ENCODE measurements at places on chromosomes 7 and 10.

- DNase-seq, result no peak
Measured at GRCh38 chr7:6188389-6188788, 84.0 kb downstream of the CYTH3 start.

DNA sequence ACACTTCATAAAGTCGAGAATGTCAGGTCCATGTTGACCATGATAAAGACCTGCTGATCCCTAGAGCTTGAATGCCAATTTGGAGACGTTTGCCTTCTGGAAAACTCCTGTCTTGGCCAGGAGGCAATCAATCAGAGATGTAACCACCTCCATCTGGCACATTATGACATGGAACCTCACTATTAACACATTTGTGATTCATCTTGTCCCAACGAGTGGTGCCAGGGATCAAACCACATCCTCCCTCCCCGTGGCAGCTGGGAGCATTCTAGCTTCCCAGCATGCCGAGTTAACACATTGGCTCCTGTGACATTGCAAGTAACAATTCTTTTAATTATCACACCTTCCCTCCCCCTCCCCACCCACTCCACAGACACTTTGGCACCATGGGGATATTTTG lies 84.0 kb upstream of the PPP1R17 start:
- no peak for DNase-seq

- DNase-seq, result no peak
Measured at GRCh38 chr7:154202002-154202401, 149.8 kb downstream of the DPP6 start.

DNA sequence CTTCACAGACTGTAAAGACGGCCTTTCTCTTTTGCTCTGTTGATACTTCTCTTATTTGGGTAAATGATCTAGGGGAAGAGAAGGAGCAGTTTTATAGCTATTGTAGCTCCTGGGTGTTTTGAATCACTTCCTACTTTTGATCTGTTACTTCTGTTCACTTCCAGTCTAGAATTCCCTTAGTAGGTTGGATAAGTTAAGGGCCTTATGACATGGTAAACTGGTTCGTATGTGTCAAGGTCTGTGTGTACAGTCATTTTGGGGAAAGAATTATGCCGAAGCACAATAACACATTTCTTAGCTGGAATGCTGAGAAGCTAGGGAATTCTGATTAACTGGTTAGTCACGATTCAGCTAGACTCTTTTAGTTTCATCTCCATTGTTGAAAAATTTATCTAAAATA lies 8.1 kb downstream of the DENND10 start:
- DNase-seq, result no peak

DNA sequence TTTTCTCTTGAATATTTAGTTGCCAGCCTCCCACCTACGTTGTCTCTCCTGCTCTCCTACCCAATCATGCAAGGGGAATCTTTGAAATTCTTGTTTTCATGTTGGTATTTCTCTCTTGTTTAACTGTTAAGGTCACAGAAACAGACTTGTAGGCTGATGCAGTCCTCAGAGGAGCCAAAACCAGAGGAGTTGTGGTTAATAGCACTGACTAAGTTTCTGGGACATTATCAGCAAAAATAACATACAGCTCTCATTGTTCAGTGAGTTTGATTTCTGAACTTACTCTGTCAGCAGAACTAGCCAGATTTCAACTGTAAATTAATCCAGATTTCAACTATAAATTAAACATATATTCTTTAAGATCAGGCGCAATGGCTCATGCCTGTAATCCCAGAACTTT lies 11.1 kb upstream of the CUL1 start:
- DNase-seq, result no peak

GRCh38 chr7:113175525-113176104 lies 57.3 kb upstream of the SMIM30 start:
- no peak for DNase-seq

DNA sequence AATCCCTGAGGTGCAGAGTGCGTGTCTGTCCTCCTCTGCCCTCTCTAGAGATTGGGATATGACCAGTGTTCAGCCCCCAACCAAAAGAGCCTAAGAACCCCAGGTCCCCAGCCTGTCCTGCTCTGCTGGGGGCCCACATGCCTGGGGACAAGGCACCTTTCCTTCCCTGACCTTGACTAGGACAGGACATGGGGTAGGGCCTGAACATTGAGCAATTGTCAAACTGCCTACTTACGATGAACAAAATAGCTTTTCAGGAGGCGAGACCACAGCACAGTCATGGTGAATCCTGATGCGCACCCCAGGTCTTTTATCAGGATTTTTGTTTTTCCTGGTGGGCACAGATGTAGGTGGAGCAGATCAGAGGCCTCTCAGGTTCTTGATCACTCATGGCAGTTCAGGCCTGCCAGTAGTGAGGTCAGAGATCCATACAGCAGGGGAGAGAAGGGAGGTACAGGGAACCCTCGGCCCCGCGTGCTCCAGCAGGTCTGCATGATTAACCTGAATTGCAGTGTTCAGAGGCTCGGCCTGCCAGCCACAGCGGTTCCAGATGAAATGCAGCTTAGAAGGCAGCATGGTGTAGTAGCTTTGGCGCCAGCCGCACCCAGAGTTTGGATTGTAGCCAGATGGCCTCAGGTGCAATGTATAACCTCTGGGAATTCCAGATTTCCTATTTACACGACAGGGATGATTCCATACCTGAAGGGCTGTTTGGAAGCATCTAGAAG lies 191.3 kb downstream of the CUX1 start:
- no peak for DNase-seq

GRCh38 chr7:94458041-94458440 lies 51.6 kb upstream of the CASD1 start:
- DNase-seq, result no peak

- no peak for DNase-seq
Measured at GRCh38 chr7:117088623-117089194, 135.4 kb downstream of the ST7 start.

- no peak for DNase-seq
Measured at GRCh38 chr7:114628362-114628761, 213.7 kb downstream of the FOXP2 start.

DNA sequence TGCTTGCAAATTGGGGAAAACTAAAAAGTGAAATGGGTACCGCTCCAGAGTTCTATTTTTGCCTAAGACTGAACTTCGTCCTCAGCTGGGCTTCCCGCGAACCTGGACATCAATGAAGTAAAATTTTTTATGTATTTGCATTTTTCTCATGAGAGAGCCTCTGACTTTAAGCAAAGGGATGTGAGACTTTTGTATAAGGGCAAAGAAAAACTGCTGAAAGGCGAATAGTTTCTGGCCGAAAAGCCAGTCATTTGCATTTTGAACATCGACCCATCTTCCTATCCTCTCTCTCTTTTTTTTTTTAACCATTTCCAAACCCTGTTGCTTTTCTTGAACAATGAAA lies 573 bp downstream of the PMPCB start:
- no peak for DNase-seq

- DNase-seq, result no peak
Measured at GRCh38 chr7:106493041-106493731, 167.8 kb downstream of the CCDC71L start.

DNA sequence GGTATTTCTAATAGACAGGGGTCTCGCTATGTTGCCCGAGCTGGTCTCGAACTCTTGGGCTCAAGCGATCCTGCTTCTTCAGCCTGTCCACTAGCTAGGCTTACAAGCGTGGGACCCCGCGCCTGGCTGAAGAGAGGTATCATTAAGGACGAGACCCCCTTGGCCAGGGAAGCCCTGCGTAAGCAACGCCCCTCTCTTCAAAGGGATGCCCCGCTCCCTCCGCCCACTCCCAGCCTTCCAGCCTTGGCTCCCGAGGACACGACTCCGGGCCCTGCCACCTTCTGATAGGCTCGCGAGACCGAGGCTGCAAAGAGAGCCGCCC lies 220 bp upstream of the ZKSCAN5 start:
- DNase-seq, result peak; percentile 95

DNA sequence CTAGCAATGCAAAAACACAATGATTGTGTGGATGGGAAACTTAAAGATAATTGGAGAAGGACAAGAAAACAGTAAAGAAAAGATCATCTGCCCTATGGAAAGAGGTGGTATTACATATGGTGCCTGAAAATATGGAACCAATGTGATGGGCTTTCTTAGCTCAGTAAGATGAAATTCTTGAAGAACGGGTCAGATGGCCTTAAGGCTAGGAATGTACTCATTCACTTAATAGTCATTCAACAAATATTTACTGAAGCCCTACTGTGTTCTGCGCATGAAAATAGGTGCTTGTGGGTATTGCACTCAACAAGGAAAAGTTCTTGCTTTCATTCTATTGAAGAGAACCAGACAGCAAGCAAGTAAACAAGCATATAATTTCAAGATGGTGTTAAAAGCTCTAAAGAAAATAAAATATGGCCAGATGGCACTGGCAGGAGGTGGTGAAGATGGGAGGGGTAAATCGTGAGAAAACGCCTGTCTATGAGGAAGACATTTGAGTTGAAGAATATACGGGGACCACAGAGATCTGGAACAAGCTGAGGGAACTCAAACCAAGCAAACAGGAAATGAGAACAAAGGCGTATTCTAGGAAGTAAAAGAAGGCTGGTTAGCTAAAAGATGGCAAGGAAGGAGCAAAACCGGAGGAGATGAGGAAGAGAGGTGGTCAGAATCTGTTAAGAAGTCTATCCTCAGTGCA lies 179.7 kb downstream of the ANK3 start:
- no peak for DNase-seq

DNA sequence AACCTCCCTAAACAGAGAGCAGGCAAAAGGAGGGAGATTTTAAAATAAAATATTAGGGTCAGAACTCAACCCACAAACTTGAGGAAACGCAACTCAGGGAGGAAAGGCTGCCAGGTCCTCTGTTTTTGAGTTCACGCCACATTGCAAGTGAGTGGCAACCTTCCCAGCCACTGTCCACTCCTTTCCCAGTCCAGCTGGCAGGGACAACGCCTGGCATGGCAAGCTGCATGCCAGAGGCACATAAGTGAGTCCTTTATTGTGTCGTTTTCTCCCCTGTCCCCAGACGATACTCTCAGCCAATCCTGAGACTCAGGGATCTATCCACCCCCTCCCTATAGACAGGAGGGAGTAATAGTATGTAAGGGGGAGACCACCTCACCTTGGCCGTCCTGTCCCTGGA lies 22.4 kb downstream of the FBXW4 start:
- no peak for DNase-seq

DNA sequence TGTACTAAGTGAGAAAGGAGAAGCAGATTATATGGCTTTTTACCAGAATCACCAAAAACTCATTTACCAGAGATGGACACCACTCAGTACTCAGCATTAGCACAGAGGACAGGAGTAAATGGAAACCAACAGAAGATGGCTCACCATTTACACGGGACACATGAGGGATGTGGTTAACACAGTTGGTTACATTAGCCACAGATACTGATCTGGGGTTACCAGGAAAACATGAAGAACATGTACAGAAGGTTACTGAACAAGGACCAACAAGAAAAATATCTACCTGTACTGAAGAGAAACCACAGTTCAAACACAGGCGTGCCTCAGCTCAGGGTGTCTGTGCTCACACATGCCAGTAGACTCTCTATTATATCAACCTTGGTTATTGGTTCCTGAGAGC lies 1285.8 kb upstream of the SORCS1 start:
- no peak for DNase-seq

- DNase-seq, result peak; percentile 58
Measured at GRCh38 chr10:95445837-95446486, 115.2 kb downstream of the SORBS1 start.

GRCh38 chr10:36451391-36451970 lies 673.9 kb upstream of the ANKRD30A start:
- DNase-seq, result no peak

DNA sequence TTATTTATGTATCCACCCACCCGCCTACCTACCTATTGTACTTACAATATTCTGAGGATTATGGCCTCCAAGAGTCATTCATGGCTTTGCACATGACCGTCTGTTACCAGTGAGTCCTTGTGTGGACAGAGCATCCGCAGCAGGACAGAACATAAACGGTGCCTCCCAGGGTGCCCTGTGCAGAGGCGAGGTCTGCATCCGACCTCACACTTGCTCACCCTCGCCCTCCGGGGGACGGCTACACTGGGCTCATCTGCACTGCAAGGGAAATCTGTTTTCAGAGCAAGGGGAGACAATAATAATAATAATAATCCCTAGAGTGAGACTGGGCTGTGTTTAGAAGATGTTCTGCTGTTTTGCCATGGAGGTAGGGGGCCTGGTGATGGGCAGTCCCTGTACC lies 29.8 kb downstream of the PFKP start:
- no peak for DNase-seq

GRCh38 chr10:101165736-101166135 lies 34.6 kb downstream of the TLX1 start:
- DNase-seq, result no peak

DNA sequence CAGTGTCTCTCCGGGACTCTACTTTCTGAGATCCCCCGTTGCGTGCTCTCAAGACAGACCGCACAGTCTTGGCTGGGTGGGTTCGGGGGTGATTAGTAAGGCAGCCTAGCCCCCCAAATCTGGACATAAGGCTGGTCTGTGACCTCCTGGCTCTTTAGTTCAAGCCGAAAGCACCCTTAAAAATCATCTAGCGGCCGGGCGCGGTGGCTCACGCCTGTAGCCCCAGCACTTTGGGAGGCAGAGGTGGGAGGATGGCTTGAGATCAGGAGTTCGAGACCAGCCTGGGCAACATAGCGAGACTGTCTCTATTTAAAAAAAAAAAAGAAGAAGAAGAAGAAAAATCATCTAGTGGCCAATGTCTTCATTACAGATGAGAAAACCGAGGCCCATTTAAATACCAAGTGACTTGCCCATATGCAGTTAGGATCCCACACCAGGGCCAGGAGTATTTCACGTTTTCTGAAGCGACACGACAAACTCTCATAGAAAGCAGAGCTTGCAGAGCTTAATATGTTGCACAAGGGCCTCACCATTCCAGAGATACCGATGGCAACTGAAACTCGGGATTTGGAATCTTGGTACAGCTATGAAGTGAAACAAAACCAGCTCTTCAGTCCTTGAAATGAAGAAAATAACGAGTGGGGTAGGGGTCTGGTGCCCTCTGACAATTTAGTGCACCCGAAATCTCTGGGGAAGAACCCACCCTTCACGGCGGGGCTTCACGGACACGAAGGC lies 703 bp upstream of the HILPDA start:
- no peak for DNase-seq

GRCh38 chr7:145219461-145219860 lies 383.6 kb upstream of the TPK1 start:
- DNase-seq, result no peak

DNA sequence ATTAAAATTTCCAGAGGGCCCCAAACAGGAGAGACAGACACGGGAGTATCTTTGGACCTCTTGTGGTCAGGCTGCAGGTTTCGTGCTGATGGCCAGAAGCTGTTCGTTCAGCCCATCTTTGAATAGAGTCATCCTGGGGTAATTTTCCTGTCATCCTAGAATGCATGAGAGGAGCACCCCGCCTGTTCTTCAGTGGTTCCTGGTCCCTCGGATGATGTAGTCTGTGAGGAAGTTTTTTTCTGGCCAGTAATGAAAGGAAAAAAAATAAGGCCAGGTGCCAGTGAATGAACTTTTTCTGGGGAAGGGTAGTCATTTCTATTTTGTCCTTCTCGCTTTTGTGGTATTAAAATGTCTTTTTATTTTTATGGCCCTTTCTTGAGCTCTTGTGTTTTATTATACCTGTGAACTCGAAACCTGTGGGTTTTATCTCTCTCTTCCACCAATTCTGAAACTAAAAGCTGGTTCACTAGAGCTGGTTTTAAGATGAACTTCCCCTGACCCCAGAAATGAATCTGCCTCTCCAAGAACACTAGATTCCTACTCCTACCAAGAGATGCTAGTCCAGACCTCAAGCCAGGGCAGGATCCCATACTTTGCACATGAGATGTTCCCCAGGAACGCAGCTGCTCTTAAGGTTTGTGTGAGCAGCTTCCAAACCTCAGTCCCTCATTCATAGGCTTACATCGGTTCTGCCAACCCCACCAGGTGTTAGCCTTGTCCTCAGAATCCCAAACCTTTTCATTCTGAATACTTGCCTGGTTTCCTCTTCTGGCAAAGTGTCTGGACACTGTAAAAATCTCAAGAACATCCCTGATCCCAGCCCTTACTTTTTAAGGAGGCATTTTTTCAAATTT lies 15.4 kb upstream of the MEST start:
- DNase-seq, result no peak

Data from D721Med (cell line).